A549 treated with ZK216348 at 1 μM for 4 hours (cell line): ENCODE measurements at places on chromosomes 5 and 9. TPM values are rescaled to one million over a fixed set of nuclear protein-coding genes. Genes with fewer than 3 reads are reported as not detected.

The ZNF608 gene
- total RNA-seq = 0.41 to 0.68 TPM (median 0.58 TPM) in 5 replicates

The PCDHA13 gene
- 0.06 to 0.11 TPM (median 0.08 TPM) in 3 of 5 replicates, not detected in the others for total RNA-seq

The BARHL1 gene
- total RNA-seq = not detected in 5 replicates

The SPATA31C1 gene
- not detected in 5 replicates for total RNA-seq

The C5orf58 gene
- total RNA-seq = not detected in 5 replicates

The SLCO4C1 gene
- 0.04 TPM in 1 of 5 replicates, not detected in the others for total RNA-seq

The PCDHB5 gene
- total RNA-seq = 1.2 to 2.1 TPM (median 1.4 TPM) in 5 replicates

The ARHGEF39 gene
- total RNA-seq = 14.7 to 19.5 TPM (median 18.0 TPM) in 5 replicates

The CMYA5 gene
- 0.07 to 0.53 TPM (median 0.18 TPM) in 5 replicates for total RNA-seq

The PLPPR1 gene
- not detected in 5 replicates for total RNA-seq

The GABRP gene
- not detected in 5 replicates for total RNA-seq

The TNFSF15 gene
- 0.05 to 0.25 TPM (median 0.16 TPM) in 5 replicates for total RNA-seq

The CNTFR gene
- 0.08 to 0.20 TPM (median 0.09 TPM) in 3 of 5 replicates, not detected in the others for total RNA-seq

The GPRIN1 gene
- 7.3 to 10.8 TPM (median 10.2 TPM) in 5 replicates for total RNA-seq

The C5orf47 gene
- not detected in 5 replicates for total RNA-seq
